ENCODE measurements at places on chromosomes 5 and 9.

- no peak for DNase-seq
Observed at GRCh38 chr5:97119007-97119390, 23.4 kb downstream of the LIX1 start.

- DNase-seq, result no peak
Observed at GRCh38 chr5:86688406-86688805, 70.7 kb downstream of the COX7C start.

- DNase-seq, result no peak
Observed at GRCh38 chr5:148542812-148543211, 111.5 kb downstream of the HTR4 start.

GRCh38 chr9:105044518-105044917, 116.6 kb upstream of the ABCA1 start:
- DNase-seq, result no peak

GRCh38 chr5:141639357-141640050, 2.7 kb downstream of the RELL2 start:
- DNase-seq, result no peak

- DNase-seq, result no peak
Observed at GRCh38 chr5:157563373-157563928, 12.1 kb downstream of the ADAM19 start.

DNA sequence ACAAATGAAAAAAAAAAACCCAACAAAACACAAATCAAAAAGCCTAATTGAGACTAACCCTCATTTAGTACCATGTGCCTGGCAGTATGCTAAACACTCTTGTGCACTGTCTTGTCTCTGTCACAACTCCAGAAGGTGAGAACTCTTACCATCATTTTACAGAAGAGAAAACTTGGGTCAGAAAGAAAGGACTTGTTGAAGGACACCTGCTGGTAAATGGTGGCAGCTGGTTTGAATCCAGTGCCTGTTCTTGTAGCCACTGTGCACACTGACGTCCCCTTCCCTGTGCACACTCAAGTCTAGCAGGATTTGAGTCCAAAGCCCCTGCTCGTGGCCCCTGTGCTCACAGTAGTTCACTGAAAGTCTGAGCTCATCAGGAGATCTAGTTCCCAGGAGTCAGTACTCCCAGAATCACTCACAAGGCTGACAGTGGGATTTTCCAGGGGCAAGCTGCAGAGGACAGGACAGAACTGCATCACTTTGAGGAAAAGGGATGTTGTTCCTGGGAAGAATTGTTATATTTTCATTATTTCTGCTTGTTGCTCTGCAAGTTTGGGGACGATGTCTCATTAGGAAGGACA, 43.0 kb upstream of the HSD17B4 start:
- no peak for DNase-seq

GRCh38 chr9:17958363-17958762, 379.5 kb downstream of the SH3GL2 start:
- DNase-seq, result no peak

GRCh38 chr5:140344683-140345423, 1.6 kb downstream of the HBEGF start:
- peak; percentile 42 for DNase-seq

DNA sequence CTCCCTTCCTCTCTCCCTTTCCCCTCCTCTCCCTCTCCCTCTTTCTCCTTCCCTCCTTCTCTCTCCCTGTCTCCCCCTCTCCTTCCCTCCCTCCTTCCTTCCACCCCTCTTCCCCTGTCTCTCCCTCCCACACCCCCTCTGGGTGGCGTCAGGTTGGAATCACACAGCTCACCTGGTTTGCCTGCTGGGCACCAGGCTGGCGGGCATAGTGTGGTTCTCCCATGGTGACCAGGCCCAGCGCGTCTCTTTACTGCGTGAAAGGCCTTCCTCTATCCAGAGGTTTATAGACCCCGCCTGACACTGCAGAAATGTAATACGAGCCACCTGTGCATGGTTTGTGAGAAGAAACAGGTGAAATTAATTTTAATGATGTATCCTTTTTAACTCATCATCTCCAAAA, 76.2 kb downstream of the MRPL36 start:
- DNase-seq, result no peak

GRCh38 chr9:32351845-32352244, 32.6 kb upstream of the ACO1 start:
- DNase-seq, result no peak

- no peak for DNase-seq
Observed at GRCh38 chr5:30808996-30809395, 384.5 kb upstream of the CDH6 start.

GRCh38 chr5:32842813-32843530, 131.9 kb downstream of the NPR3 start:
- peak; percentile 71 for DNase-seq

DNA sequence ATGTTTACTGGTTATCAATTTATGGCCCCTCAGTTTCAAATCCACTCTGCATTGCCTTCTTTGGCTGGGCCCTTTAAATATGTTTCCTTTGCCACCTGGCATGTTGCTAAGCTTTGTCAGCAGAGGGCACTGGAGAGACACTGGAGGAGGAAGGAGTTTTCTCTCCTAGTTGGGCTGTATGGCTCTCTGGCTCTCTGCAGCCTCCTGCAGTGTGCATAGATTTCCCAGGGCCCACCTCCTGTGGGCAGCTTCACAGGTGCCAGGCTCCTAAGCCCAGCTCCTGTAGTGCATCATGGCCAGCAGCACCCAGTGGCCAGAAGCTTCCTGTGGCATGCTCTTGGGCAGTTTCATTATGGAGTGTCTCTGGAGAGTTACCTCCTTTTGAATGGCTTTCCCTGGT, 23.3 kb downstream of the CAVIN4 start:
- DNase-seq, result peak; percentile 49

DNA sequence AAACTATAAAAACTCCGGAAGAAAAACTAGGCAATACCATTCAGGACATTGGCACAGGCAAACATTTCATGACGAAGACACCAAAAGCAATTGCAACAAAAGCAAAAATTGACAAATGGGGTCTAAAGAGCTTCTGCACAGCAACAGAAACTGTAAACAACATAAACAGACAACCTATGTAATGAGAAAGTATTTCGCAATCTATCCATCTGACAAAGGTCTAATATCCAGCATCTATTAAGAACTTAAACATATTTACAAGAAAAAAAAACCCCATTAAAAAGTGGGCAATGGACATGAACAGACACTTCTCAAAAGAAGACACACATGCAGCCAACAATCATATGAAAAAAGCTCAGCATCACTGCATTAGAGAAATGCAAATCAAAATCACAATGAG, 498.6 kb downstream of the HINT1 start:
- no peak for DNase-seq

- DNase-seq, result no peak
Observed at GRCh38 chr5:92748072-92748676, 832.8 kb downstream of the NR2F1-AS1 start.

DNA sequence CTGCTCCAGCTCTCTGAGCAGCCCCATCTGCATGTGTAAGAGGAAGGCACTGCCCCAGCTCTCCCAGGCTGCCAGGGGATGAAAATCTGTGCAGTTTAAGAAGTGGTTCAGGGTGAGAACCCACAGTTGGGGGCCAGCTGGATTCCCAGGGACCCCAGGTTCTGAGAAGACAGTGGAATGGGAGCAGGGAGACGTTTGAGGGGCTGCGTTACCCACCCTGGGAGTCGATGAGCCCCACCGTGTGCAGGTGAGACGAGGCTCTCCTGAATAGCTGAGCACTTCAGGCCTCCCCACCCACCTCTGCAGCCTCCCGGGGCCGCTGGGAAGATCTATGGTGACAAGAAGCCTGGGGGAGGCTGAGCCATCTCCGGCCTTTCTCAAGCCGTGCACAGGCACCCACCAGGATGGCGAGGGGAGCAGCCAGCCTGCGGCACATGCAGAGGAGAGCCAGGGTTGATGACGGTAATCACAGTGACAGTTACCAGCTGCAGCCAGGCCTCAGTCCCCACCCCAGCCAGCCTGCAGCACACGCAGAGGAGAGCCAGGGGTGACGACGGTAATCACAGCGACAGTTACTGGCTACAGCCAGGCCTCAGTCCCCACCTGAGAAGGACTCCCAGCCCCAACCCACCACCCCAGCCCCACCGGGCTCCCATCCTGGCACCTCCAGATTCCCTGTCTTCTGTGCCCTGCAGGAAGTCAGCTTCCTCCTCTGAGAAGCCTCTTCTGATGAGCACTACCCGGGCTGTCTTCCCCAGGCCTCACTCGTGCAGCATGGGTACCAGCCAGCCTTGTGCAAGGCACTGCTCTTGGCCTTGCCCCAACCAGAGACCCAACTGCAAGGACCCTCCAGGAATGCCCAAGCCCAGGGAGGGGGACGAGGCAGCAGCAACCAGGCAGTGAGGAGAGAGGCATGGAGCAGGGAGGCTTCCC, 150.8 kb upstream of the PPP1R26 start:
- DNase-seq, result no peak

GRCh38 chr9:106146066-106146840, 451.9 kb downstream of the TMEM38B start:
- no peak for DNase-seq

DNA sequence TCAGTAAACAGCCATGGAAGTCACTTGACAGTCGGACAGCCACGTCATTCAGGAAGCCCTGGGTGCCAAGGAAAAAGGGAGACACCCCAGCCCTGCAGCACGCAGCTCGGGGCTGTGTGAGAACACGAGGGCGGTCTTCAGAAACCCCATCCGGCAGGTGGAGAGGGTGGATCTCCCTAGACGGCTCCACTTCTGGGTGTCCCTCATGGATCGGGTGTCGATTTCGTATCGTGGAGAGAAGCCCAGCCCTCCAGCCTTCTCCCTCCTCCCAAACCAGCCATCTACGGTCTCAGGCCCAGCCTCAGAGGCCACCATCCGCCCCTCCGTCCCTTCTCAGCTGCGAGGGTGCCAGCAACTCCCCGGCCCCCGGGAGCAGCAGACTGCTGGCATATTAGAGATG, 65.5 kb upstream of the BARHL1 start:
- no peak for DNase-seq

DNA sequence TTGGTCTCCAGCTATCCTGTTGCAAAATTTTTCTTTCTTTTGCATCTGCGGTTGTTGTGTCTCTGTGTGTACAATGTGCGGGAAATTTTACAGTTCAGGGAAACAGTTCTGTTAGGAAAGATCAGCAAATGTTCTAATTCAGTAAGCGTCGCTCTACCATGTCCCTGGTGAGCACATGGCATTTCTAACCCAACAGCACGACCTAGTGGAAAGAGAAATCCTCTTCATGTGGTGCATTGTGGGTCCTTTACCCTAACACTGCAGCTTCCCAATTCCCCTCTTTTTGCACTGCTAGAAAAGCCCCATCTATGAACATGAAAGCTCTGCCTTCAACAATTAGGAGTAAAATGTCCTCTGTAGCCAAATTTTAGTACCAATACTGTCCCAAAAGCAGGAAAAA, 974.2 kb upstream of the CDH9 start:
- DNase-seq, result no peak

- no peak for DNase-seq
Observed at GRCh38 chr5:135238622-135239452, 160.2 kb downstream of the MACROH2A1 start.

GRCh38 chr5:16866795-16867576, 69.1 kb downstream of the MYO10 start:
- DNase-seq, result peak; percentile 36

DNA sequence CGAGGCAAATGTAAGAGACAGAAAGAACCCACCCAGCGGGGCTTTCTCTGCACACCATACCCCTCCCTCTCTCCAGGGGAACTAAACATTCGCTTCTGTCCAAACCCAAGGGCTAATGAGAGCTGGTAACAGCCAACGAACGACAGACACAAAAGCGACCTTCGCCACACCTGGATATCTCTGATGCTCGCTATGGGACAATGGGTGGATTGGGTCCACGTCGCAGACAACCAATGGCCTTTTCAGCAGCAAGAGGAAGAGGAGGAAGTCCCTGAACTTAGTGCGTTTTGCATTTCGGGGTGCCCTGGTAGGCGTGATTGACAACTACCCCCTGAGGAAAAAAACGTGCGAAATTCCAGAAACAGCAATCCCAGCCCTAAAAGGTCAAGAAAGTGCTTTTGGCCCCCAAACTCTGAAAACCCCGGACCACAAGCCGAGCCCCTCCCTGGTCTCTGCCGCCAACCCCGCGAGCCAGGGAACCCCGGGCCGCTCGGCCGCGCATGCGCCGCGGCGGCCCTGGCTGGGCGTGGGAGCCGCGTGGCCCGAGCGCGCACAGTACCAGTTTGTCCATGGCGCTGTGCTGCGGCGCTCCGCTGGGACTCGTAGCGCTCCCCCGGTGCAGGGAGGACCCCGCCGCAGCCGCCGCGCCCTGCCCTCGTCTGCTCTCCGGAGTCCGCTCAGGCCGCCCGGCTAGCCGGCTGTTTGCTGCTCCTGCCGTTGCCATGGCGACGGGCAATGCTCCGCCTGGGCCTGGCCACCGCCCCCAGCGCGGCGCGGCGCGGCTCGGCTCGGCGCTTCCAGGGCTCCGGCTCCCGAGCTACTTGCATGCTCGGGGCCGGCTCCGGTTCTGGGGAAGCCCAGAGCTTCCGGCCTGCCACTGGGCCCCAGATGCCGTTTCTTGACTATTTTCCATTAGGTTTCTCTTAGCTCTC, 66.9 kb upstream of the DNAH5 start:
- peak; percentile 84 for DNase-seq

DNA sequence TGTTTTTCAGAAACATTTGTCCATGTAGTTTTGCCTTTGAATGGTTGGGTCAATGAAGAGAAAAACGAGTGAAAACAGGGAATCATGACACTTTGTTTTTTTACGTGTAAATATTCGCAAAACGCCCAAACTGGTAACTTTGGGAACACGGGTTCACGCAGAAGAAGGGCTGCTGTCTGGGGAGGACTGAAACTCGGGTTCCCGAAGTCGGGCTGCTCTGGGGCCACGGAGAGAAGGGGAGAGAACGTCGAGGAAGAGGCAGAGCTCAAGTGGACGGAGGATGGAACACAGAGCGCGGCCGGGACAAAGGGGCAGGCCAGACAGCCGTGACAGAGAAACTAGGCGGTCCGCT, 478 bp upstream of the SETD9 start:
- DNase-seq, result no peak

GRCh38 chr9:131603199-131603598, 57.9 kb downstream of the PRRT1B start:
- DNase-seq, result no peak

DNA sequence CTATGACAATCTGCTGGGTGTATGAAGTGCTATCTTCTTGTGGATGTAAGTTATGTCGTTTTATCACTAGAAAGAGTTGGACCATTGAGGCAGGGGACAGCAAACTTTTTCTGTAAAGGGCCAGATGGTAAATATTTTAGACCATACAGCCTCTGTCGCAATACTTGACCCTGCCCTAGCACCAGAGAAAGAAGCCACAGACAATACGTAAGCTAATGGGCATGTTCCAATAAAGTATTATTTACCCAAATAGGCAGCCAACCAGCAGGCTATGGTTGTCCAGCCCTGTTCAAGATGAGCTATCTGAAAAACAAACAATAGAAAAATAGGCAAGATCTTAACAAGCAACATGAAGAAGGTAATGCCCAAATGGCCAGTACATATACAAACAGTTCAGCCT, 36.4 kb downstream of the MTX3 start:
- DNase-seq, result no peak

- no peak for DNase-seq
Observed at GRCh38 chr5:143041461-143041860, 271.3 kb downstream of the ARHGAP26 start.

- DNase-seq, result no peak
Observed at GRCh38 chr5:66722686-66723085, 126.5 kb downstream of the MAST4 start.

DNA sequence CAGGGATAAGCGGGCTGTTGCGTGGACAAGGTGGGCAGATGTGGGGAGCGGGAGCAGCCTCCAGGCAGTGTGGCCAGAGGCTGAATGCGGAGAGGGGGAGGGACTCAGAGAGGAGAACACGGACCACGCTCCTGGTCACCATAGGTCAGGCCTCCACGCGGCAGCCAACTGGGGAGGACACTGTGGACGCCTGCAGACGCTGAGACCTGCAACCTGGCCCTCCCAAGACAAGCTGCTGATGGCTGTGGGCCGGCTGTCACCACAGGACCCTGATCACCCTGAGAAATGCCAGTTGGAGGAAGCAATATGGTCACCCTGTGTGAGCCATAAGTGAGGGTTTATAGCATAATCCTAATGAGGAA, 16.8 kb downstream of the LPCAT1 start:
- no peak for DNase-seq
